Mucosa of descending colon (tissue), 3 donors: ENCODE measurements at places on chromosomes 4 and X.

- peak; percentile 67 for DNase-seq
Measured at GRCh38 chr4:38667085-38667893, 3.3 kb downstream of the KLF3 start.

DNA sequence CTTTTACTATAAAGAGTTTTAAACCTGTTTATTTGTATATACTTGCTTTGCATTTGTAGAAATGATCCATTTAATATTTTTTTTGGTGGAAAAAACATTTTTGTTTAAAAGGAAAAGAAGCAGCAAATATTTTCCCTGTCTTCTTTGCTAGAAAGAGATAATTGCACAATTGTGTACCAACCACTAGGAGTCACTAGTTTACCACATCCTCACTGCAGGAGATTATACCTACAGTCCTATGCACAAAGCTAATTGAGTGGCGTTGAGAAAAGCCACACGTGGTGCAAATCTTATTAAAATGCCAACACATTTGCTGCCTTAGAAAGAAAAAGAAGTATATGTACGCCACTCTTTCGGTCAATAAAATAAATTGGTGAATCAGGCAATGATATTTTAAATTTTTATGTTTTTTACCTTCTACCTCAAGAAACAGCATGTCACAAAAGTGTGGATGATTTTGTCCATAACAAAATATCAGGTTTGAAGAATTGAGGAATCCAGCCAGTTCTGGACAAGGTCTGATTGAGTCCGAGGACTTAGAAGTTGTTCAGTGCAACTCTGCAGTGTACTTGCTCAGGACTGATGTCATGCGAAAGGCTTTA is 102.9 kb downstream of the GRXCR1 start:
- no peak for DNase-seq

DNA sequence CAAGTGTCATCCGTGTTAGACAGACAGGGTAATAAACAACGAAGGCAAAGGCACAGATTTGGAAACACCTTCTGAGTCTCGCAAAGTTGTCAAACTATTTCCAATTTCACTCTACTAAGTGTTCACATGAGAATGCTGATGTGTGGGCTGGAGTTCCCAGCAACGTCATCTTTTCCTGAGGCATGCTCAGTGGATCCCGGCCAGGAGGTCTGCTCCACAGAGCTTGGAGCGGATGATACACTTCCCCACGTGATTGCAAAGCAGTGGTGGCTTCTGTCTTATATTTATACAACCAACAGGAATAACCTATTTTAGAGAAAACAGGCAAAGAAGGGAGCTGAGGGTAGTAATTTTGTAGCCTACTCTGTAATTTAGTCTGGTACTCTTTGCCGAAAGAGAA is 40.1 kb upstream of the PDK3 start:
- peak; percentile 17 for DNase-seq

GRCh38 chr4:84734037-84734436 is 151.1 kb downstream of the CDS1 start:
- no peak for DNase-seq

- DNase-seq, result peak; percentile 65
Measured at GRCh38 chr4:163681208-163681821, 186.8 kb downstream of the TMA16 start.

GRCh38 chrX:147875866-147876596 is 35.7 kb upstream of the FMR1 start:
- DNase-seq, result no peak

DNA sequence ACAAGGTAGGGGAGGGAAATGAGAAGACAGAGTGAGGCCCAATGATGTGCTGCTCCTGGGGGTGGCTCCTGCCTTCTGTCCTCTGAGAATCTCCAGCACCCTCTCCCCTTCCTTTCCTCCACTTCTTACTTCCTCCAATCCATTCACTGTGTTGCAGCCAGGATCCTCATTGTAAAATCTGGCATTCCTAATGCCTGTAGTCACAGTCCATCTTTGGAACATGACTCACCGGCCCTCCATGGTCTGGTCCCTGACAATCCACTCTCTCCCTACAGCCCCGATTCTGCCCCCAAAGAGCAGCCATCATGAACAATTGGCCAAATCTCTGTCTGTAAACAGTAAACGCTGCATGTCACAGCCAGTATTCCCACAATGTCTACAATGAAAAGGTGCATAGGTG is 72.9 kb downstream of the CLNK start:
- DNase-seq, result no peak

GRCh38 chr4:152138451-152138850 is 377.6 kb upstream of the GATB start:
- no peak for DNase-seq

- no peak for DNase-seq
Measured at GRCh38 chr4:138090150-138090917, 151.8 kb downstream of the SLC7A11 start.

GRCh38 chr4:32226204-32226603 is 1506.0 kb downstream of the PCDH7 start:
- no peak for DNase-seq
